Esophagus squamous epithelium (tissue), 5 donors: ENCODE measurements at places on chromosomes 3 and 15. TPM values are rescaled to one million over a fixed set of nuclear protein-coding genes. Genes with fewer than 3 reads are reported as not detected.

Gene DPP8
- total RNA-seq: 19.8 TPM

Gene DIPK2A
- total RNA-seq: 37.6 TPM

Gene DNAH12
- not detected for total RNA-seq

Gene AP3B2
- total RNA-seq: 1.7 TPM

Gene FAH
- 13.8 TPM for total RNA-seq

Gene PLA2G4D
- 5.9 TPM for total RNA-seq

Gene THPO
- 0.57 TPM for total RNA-seq

Gene PLS1
- 23.9 TPM for total RNA-seq

Gene POLR2M
- 114 TPM for total RNA-seq

Gene FMN1
- total RNA-seq: 8.2 TPM
